ENCODE measurements at places on chromosomes 4 and X. TPM values are rescaled to one million over a fixed set of nuclear protein-coding genes. Genes with fewer than 3 reads are reported as not detected.

DNA sequence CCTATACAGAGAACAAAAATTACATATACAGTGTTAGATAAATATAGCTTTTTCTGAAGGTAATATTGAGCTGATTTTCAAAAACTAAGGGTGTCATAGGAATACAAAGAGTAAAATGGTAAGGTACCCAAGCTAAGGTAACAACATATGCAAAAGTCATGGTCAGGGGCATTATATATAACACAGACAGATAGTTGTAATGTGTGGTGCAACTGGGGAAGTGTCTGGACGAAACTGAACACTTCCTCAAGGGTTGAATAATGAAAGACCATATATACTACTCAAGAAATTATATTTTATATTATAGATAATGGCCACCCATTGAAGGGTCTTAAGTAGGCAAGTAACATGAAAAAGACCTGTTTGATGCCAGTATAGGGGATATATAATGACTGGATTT lies 262.1 kb upstream of the CXXC4 start:
- DNase-seq, result no peak

SEPSECS gene
- total RNA-seq, result 9.1 TPM

P2RY4 gene
- total RNA-seq, result not detected

PRR32 gene
- total RNA-seq, result 0.24 TPM

All from heart right ventricle (tissue), 16 donors.